ENCODE measurements at places on chromosomes 5 and 9.
A peak's percentile ranks its signal among the peaks of the same experiment; 100 is the strongest.

DNA sequence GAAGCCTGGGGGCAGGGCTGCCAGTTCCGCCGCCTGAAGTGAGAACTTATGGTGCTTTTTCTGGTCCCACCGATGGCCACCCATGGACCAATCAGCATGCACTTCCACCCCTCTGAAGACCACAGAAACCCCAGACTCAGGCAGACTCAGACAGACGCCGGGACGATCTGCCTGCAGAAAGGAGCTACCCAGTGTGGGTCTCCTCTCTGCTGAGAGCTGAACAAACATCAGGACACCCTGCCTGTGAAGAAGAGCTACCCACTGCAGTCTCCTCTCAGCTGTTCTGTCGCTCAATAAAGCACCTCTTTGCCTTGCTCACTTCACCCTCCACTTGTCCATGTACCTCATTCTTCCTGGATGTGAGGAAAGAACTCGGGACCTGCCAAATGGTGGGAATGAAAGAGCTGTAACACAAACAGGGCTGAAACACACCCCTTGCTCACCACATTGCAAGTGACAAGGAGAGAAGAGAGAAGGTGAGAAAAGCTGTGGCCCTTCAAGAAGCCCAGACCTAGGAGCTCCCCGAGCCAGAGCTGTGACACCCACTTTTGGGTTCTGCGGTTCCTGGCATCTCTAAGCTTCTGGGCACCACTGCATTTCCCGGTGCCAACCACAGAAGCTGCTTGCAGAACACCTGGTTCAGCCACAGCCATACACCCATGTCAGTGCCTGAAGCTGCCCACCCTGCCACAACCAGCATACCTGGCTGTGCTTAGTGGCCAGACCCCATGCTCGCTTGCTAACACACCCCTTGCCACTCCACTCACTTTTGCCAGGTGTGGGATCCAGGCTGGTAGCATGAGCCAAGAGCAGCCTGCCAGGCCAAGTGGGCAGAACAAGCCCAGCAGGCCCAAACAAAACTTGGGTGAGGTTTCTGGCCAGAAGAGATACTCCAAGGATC, 114.3 kb upstream of the TSLP start:
- DNase-seq = no peak
- no peaks in the 10 kb centered on the region for H3K27me3 ChIP-seq
- H3K4me3 ChIP-seq = no peak overlapping the region
- H3K4me1 ChIP-seq = no peaks in the 10 kb centered on the region

- DNase-seq = no peak
- no peaks in the 10 kb centered on the region for H3K36me3 ChIP-seq
- H3K27ac ChIP-seq = no peak overlapping the region
- H3K4me3 ChIP-seq = no peak overlapping the region
- H3K4me1 ChIP-seq = peaks cover 49% of the 10 kb centered on the region
- peaks cover 30% of the 10 kb centered on the region for H3K27me3 ChIP-seq
Measured at GRCh38 chr5:55231919-55232270, 1.5 kb downstream of the CCNO start.

DNA sequence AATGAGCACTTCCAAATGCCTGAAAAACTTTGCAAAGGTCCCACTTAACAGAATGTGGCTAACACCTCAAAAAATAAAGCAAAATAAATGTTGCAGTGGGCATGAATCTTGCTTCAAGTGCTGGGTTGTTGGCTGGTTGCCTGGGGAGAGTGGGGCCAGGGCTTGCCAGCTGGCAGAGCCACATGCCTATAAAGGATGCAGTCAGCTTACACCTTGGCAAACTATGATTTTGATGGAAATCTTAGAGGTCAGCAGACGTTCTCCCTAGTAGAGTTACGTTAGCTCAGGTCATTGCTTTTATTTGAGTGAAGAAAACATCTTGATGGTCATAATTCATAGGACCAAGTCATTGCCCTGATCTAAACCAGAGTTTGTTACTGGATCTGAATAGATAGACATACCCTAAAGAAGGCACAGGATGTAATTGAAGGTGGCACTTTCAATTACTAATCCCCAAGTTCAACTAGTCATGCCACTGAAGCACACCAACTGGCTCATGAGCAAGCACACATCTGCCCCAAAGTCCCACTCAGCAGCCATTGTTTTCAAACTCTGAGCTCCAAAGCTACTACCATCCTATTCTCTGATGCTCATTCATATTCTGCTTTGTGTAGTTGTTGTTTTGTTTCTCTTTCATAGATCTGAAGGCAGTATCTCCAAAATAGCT, 51.2 kb upstream of the ZSWIM6 start:
- H3K27me3 ChIP-seq = no peaks in the 10 kb centered on the region
- no peak overlapping the region for H3K4me3 ChIP-seq
- no peaks in the 10 kb centered on the region for H3K36me3 ChIP-seq
- peaks cover 26% of the 10 kb centered on the region for H3K4me1 ChIP-seq
- no peak overlapping the region for H3K27ac ChIP-seq
- peak; percentile 47 for DNase-seq

DNA sequence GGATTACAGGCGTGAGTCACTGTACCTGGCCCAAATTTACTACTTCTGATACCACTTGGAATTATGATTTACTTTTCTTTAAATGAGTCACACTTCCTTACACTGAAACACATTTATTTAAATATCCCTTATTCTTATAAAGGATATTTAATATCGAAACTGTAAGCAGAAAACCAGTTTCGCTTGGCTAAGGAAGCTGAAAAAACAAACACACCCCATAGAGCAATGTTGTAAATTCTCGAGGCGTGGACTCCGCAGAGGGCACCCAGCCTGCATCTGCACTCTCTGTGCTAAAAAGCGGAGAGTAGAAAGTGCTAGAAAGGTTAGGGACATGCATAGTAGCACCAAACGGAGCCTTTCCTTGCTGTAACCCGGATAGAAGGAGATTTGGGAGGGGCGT, 86.5 kb downstream of the HMCN2 start:
- no peaks in the 10 kb centered on the region for H3K27me3 ChIP-seq
- no peaks in the 10 kb centered on the region for H3K4me1 ChIP-seq
- H3K4me3 ChIP-seq = no peak overlapping the region

GRCh38 chr5:173915310-173916014, 27.3 kb downstream of the CPEB4 start:
- no peak for DNase-seq
- no peak overlapping the region for H3K4me3 ChIP-seq
- H3K27ac ChIP-seq = peak overlapping the region; percentile 28
- H3K27me3 ChIP-seq = no peaks in the 10 kb centered on the region
- peaks cover 34% of the 10 kb centered on the region for H3K4me1 ChIP-seq

DNA sequence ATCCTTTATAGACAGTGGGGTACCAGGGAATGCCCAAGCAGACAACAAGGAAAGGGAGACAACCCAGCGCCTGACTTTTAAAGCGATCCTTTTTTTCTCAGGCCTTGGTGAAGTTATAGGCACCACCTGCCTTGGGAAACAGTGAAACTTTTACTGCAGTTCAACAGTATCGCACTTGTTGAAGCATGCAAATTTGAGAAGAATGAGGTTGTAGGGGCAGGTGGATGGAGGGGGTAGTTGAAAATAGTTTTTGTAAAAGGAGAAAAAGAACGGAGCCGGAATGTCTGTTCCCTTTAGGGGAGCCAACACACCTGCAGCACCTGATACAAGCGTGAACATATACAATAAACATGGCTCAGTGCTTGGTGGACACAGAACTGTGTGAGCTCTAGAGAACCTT, 190.2 kb upstream of the NR3C1 start:
- DNase-seq = no peak
- no peaks in the 10 kb centered on the region for H3K36me3 ChIP-seq
- no peak overlapping the region for H3K27ac ChIP-seq
- H3K4me3 ChIP-seq = no peak overlapping the region

GRCh38 chr5:126849101-126849678, 72.3 kb downstream of the LMNB1 start:
- no peaks in the 10 kb centered on the region for H3K36me3 ChIP-seq

DNA sequence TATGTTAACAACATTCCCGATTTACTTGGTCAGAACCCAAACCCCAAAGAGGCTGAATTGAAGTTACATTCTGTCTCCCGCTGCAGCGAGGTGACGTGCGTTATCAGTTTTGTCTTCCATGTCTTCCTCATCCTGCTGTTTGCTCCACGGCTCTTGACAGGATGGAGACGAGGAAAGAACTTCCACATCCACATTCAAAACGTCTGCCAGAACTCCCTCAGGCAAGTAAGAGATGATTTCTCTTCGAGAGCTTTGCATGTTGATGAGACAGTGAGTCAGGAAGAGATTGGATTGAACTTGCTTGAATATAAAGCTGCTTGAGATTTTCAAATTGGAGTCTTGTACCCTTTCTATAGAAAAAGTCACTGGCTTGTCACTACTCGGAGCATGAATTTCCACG, 242.6 kb downstream of the AUH start:
- H3K27ac ChIP-seq = peak overlapping the region; percentile 88
- H3K4me1 ChIP-seq = peaks cover 38% of the 10 kb centered on the region
- no peaks in the 10 kb centered on the region for H3K36me3 ChIP-seq
- no peaks in the 10 kb centered on the region for H3K27me3 ChIP-seq
- no peak overlapping the region for H3K4me3 ChIP-seq

DNA sequence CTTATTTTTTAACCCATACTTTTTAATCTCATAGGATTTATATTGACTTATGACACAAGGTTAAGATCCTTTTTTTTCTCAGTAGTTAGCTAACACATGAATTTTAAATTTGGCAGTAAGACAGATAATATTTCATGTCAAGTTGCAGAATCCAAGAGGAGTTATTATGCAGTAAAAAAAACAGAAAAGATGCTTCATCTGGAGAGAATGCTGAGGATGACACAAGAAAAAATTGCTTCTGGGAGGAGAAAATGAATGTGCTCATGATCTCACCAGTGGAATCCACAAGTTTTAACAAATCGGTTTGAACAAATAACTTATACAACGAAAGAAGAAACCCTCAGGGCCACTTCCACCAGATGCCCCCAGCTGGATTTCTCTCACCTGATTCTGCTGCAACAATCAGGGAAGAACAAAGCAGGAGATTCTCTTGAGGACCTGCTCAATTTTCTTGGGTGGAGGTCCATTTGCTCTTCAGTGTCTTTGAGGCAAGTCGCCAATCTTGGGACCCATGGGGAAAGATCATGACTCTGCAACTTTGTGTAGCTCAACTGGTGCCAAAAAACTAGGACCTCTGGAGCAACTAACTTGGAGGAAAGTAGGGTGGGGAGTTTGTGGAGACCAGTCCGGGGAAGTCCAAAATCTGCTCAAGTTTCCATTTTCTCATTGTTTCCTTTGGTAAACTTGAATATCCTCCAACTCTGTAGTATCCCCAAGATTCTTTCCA, 50.5 kb upstream of the TNFSF15 start:
- H3K36me3 ChIP-seq = no peaks in the 10 kb centered on the region
- no peak overlapping the region for H3K4me3 ChIP-seq
- H3K4me1 ChIP-seq = peaks cover 15% of the 10 kb centered on the region

GRCh38 chr5:67805666-67806348, 409.7 kb upstream of the PIK3R1 start:
- H3K27me3 ChIP-seq = no peaks in the 10 kb centered on the region
- no peak overlapping the region for H3K4me3 ChIP-seq
- H3K27ac ChIP-seq = no peak overlapping the region
- DNase-seq = no peak
- H3K4me1 ChIP-seq = no peaks in the 10 kb centered on the region

DNA sequence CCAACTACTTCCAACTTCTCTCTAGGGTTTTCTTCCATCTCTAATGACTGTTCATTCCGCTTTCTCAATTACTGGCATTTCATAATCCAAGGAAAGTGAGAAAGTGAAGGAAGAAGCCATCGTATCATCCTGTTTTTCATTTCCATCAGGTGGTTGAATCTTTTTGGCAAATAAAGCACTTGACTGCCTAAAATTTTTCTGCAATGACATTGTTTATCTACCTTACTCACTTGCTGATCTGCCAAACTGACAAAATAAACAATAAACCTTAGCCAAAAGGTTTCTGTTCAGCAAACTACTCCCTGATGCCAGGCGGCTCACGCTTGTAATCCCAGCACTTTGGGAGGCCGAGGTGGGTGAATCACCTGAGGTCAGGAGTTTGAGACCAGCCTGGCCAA, 18.4 kb downstream of the FNBP1 start:
- no peaks in the 10 kb centered on the region for H3K36me3 ChIP-seq
- no peak overlapping the region for H3K4me3 ChIP-seq
- no peaks in the 10 kb centered on the region for H3K27me3 ChIP-seq
- no peak overlapping the region for H3K27ac ChIP-seq
- DNase-seq = no peak
- peaks cover 14% of the 10 kb centered on the region for H3K4me1 ChIP-seq

GRCh38 chr5:73312146-73312871, 136.3 kb downstream of the FOXD1 start:
- H3K4me1 ChIP-seq = peaks cover 5% of the 10 kb centered on the region
- no peak overlapping the region for H3K27ac ChIP-seq
- no peak overlapping the region for H3K4me3 ChIP-seq

DNA sequence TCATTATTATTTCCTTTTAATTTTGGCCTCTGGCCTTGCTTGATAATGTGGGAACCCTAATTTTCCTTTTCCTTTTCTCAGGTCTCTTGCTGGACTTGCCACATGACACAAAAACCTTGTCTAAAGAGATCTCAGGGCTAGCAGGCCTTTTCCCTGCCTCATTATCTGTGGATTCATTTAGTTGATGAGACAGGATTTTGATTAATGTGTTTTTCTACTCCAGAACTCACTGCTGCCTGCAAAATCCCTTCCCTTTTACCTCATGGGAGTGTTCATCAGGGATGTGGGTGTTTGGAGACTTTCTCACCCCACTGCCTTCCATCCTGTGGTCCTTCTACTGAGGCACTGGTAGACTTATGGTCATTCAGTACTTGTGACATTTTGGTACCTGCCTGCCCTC, 56.2 kb upstream of the MAMDC2 start:
- H3K36me3 ChIP-seq = no peaks in the 10 kb centered on the region
- H3K4me1 ChIP-seq = no peaks in the 10 kb centered on the region
- no peak overlapping the region for H3K4me3 ChIP-seq
- H3K27me3 ChIP-seq = no peaks in the 10 kb centered on the region
- H3K27ac ChIP-seq = no peak overlapping the region

DNA sequence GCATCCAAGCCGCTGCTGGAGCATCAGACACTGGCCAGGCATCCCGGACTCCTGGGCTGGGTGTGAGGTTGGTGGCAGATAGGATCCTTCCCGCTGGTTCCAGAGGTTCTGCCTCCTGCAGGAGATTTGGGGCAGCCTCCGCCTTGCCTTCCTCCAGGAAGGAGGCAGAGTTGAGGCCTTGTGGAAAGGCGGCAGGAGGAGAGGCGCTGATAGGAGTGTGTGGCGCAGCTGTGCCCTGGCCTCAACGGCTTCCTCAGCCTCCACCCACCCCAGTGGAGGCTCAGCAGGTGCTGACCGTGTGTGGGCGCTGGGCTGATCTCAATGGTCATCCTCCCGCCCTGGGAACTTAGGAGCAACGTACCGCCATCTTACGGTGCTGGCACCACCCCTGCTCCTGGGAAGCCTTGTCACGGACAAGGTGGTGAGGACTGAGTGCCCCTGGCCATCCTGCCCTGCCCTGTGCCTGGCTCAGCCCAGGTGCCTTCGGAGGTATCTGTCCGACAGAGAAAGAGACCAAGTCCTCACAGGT, 10.2 kb downstream of the NCS1 start:
- H3K4me3 ChIP-seq = no peak overlapping the region
- DNase-seq = peak; percentile 41
- peaks cover 8% of the 10 kb centered on the region for H3K4me1 ChIP-seq

DNA sequence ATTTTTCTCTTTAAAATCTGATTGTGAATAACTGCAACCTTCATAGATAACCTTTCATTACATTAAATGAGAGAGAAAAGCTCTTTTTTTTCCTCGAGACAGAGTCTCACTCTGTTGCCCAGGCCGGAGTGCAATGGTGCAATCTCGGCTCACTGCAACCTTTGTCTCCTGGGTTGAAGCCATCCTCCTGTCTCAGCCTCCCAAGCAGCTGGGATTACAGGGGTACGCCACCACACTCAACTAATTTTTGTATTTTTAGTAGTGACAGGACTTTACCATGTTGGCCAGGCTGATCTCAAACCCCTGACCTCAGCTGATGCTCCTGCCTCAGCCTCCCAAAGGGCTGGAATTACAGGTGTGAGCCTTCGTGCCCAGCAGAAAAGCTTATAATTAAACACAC, 69.9 kb upstream of the ERBIN start:
- no peaks in the 10 kb centered on the region for H3K36me3 ChIP-seq
- H3K27me3 ChIP-seq = no peaks in the 10 kb centered on the region
- H3K4me3 ChIP-seq = no peak overlapping the region
- no peak for DNase-seq
- H3K27ac ChIP-seq = no peak overlapping the region
